ENCODE measurements at places on chromosomes 16 and 17.

GRCh38 chr16:56348168-56349085 is 76.9 kb downstream of the AMFR start:
- DNase-seq = no peak

DNA sequence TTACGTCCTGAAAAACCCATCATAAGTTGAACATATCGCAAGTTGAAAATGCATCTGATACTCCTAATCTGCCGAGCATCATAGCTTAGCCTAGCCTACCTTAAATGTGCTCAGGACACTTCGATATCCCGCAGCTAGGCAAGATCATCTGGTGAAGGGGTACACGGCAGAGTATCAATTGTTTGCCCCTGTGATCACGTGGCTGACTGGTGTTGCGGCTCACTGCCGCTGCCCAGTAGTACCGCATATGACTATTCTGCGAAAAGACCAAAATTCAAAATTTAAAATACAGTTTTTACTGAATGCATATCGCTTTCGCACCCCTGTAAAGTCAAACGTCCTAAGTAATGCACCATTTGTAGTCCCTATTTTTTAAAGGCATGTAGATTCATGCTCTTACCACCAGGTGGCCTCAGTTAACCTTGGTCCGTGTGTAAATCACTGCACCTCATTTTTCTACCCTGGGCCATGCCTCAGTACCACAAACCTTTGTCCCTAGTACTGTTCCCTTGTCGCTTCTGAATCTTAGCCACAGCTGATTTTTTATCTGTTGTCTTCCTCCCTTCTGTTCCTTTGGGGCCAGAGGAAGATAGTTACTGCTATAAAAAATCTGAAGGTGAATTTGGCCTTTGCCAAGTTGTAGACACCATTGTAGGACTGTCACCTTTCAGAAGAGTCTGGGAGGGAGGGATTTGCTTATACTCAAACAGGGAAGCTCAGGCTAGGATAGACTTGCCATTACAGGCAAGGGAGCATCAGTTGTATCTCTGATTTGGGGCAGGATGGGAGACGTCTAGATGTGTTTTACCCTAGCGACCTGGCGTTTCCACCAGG is 34.4 kb downstream of the WWP2 start:
- DNase-seq = peak; percentile 12

DNA sequence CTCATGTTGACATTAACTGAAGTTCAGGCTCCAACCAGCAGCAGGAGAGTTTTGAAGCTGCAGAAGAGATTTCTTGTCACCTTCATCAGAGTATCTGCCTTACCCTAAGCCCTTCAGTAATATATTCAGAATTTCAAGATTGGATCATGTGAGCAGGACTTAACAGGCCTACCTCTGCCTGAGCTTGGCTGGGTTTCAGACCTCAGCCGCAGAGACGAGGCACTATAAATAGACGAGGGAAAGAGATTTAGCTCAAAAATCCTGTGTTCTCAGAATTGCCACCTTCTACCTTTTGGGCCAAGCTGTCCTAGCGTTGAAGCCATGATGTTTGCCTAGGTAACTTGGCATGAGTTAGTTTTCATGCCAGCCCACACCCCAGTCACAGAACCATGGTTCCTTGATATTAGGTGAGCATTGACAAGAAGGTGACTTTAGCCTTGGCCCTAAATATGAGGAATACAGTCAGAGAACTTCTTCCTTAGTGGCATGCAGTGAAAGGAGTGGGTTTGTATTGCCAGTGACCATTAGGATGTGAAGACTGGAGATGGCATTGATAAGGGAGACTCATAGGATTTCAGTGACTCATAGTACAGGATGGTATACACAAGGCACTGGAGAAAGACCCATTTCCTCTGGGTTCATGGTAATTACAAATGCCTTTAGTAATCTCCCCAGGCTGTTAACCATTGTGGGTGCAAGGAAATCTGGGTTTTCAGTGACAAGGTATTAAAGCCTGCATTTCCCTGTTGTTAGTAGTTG is 224.3 kb downstream of the MSI2 start:
- DNase-seq = no peak

DNA sequence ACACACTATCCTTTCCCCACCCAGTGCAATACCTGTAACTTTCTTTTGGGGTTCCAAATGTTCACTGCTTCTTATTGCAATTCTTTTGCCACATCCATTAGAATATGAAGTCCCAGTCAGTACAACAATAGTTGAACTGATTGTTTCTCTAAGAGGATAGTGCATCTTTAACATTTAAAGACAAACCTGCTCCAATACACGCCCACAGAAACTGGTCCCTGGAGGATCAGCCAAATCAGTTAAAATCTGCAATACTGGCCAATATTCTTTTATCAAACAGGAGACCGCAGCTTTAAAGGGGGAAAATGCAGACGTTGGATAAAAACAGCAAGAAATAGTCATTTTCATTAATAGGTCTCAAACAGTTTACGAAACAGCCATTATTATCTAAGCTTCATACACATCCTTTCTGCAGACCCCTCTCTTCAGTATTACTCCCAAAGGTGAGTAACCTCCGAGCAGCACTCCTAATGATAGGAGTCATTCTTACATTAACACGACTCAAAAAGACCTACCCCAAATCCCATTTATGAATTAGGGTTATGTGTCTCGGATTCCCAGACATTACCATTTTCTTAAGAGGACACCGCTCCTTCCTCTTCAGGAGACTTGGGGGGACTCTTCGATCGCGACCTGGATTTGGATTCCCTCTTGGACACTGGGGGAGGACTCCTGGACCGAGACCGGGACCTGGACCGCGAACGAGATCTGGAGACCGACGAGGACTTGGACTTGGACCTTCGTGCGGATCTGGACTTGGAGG is 1.4 kb downstream of the SRSF2 start:
- no peak for DNase-seq

GRCh38 chr17:42975265-42975664 is 4.6 kb downstream of the PTGES3L start:
- DNase-seq = no peak

GRCh38 chr17:73956595-73957465 is 246.6 kb upstream of the RPL38 start:
- DNase-seq = peak; percentile 70

GRCh38 chr16:13307851-13308250 is 406.5 kb downstream of the SHISA9 start:
- DNase-seq = no peak
